ENCODE measurements at places on chromosomes 1 and 21.

DNA sequence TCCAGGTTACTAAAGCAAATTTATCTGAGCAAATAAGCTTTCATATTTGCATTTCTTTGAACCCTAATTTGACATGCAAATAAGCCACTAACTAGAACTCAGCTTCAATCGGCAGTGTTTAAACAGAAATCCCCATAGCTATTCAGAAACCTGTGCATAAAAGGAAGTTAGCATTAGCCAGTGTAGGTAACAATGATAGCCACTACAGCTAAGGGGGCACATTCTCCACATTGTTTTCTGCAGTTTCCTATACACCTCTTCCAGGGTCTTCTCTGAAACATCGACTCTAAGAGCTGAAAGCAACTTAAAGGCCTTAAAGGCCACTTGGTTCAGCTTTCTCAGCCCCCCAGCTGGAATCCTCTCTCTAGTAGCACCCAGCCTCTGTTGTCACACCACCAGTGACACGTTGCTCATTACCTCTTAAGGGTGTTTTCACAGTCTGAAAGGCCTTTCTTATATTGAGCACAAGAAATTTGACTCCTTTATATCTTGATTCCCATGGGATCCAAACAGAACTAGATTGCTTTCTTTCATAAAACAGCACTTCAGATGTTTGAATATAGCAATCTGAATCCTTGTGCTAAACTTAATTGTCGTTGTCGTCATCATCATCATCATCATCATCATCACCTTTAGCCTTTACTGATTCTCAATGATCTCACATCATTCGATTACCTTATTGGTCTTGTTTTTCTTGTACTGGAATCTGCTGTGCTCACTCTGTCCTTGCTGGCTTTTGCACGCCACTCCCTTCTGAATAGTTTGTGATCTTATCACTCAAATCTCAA is 93.9 kb upstream of the DAB1 start:
- no peak for DNase-seq

GRCh38 chr1:54274881-54275280 is 74.9 kb downstream of the MRPL37 start:
- no peak for DNase-seq

GRCh38 chr1:75616436-75617433 is 5.8 kb upstream of the SLC44A5 start:
- DNase-seq, result no peak

- no peak for DNase-seq
Measured at GRCh38 chr21:42229676-42230075, 10.7 kb downstream of the ABCG1 start.

- no peak for DNase-seq
Measured at GRCh38 chr1:27306892-27307761, 14.8 kb upstream of the TMEM222 start.

DNA sequence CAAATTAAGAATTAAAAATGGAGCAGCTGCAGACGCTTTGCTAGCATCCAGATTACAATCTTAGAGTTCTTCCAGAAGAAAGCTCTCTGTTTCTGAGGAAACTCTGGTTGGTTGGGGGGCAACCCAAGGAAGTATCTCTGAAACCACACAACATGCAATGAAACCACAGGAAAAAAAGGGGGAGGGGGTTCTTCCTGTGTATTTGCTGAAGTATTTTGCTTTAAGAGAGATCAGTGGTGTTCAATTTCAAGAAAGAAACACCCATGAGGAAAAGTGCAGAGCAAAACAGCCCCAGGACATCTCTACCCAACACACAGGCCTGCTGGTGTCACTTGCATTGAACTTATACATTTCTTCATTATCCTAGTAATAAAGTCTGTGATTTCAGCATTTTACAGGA is 19.7 kb upstream of the TIAM1 start:
- no peak for DNase-seq

GRCh38 chr21:34180407-34180806 is 107.0 kb downstream of the MRPS6 start:
- DNase-seq, result no peak

GRCh38 chr1:27428316-27429028 is 36.0 kb downstream of the GPR3 start:
- DNase-seq, result no peak

DNA sequence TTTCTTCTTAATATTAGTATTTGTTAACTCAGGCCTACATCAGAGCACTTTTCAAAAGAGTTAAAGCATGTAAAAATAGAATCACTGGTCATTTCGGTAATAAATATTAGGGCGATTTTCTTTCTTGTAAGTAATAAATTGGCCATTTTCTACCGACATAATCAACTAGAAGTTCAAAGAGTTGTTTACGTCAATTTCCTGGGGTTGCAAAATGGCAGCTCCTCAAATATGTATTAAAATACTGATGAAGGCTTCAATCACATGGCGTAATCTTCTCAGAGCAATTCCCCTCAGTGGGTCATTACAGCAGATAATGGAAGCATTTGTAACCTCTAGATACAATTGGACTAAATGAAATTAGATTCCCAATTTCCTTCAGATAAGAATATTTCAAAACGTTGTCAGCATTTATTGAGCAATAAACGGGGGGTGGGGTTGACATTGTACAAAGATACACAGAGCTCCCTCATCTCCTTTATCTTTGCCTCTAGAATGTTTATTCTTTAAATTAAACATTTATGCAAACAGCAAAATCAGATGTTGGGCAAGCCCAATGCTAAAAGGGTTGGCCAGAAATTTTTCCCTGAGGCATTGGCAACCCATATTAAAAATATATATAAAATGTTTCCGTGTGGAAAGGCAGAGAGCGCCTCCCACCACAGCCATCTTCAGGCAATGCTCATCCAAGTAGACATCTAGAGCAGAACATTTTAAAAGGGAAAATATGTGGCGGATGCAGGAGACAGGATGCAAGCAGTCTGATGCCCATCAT is 240.6 kb downstream of the NCAM2 start:
- DNase-seq, result no peak

DNA sequence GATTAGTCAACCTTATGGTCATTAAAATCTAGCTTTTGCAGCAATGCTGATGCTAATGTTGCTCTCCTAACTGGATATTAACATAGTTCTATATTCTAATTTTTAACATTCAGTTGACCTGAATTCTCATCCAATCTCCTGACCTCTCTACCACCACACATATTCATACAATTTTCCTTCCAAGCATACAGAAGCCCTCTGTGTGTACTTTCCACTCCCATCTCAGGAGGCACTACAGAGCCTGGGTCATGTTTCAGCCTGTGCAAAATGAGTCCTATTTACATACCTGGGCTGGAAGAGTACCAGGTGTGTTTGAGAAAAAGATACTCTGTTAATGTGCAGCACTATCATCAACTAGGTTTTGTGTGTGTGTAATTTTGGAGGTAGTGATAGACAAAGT is 486.3 kb downstream of the NEGR1 start:
- DNase-seq, result no peak

GRCh38 chr1:164926107-164926506 is 367.1 kb downstream of the PBX1 start:
- DNase-seq, result no peak

GRCh38 chr1:97898948-97899347 is 21.9 kb downstream of the DPYD start:
- DNase-seq, result no peak

GRCh38 chr1:25831569-25832196 is 11.9 kb downstream of the MTFR1L start:
- no peak for DNase-seq

GRCh38 chr1:219568733-219569132 is 44.2 kb downstream of the ZC3H11B start:
- no peak for DNase-seq

DNA sequence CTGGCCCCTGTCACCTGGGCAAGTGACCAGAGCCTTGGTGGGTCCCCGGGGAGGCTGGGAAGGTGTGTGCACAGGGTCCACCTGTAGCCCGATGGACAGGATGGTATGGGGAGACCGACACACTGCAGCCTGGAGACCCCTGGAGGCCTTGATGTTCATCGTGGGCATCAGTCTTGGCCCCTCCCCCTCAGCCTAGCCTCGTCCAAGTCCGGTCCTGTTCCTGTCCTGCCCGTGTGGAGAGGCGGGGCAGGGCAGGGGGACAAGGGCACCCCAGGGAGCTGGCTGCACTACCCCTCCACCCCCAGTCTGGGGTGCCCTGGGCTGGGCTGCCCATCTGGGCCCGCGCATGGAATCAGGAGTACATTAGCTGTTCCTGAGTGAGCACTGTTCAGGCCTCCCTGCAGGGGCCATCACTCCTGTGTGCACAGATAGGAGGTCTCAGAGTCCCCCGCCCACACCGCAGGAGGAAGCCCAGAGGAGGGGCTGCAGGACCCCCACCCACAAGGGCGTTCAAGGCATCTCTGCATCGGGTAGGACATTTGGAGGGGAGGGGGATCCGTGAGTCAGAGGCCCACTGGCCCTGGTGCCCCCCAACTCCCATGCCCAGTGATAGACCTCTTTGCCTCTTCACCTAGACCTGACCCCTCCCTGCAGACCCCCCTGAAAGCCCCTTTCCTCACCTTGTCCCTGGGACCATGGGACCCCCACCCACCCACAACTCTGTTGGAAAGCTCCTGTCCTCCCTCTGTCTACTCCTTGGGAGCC is 63.2 kb downstream of the WNT9A start:
- no peak for DNase-seq

DNA sequence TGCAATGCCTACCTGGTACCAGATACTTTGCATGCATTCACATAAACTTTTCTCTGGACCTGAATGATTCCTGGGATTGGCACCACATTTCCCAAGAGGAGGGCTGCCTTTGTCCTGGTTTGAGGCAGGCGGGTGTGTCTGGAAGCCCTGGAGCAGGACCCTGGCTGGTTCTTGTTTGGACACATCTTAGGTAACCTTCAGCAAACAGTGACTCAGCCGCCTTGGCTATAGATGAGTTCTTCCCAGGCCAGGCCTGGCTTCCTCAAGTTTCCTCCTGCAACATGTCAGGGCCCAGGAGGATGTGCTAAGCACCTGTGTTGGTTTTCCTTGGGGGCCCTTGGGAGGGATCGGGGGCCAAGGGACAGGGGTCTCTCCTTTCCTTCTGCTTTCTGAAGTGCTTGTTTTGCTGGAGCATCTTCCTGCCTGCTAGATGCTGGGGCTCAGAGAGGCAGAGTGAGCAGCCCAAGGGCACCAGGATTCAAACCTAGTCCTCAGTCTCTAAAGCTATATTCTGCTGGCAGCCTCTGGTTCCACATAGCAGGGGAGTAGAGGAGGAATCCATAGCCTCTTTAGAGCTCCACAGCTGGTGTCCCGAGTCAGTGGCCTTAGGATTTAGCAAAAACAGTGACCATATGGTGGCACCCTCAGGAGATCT is 38.2 kb downstream of the PAX7 start:
- DNase-seq, result no peak
